ENCODE measurements at places on chromosomes 11 and 22.

DNA sequence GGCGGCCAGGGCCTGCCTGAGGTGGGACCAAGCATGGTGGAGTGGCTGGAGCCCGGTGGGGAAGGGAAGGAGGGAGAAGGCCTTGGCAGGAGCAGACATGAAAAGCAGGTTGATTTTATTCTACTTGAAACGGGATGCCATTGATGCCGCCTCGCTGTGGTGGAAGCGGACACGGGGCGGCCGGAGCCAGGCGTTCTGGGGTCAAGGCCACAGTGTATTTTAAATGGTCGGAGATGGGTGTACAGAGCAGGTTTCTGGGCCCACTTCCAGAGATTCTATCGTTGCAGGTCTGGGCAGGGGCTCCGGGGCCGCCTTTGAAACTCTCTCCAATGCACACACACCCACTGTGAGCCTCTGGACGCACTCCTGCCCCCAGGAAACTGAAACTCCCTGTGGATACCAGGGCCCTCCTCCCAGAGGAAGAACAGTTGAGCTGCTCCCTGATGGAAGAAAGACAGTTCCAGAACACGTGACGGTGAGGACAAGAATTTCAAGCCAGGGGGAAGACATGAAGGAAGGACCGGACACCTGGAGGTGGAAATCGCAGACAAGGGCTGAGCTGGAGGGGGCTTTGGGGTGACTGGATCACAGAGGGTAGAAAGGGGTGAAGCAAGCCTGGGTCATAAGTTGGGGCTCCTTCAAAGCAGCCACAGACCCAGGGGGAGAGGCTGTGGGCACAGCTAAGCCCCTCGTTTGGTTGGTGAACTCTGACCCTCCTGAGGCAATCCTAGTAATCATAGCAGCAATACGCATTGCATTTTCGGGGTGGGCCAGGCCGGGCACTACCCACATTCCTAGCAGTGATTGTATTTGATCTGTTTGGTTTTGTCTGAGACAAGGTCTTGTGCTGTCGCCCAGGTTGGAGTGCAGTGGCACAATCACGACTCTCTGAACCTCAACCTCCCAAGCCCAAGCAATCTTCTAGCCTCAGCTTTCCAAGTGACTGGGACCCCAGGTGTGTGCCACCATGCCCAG, 12.3 kb upstream of the LINC01488 start:
- DNase-seq, result no peak

- DNase-seq, result no peak
These were observed 42.5 kb downstream of the INSC start for GRCh38 chr11:15157181-15157580.

- DNase-seq, result no peak
These were observed 38.6 kb upstream of the PDE2A start for GRCh38 chr11:72712841-72713240.

GRCh38 chr22:19716041-19716828, 1.9 kb downstream of the SEPTIN5 start:
- no peak for DNase-seq

GRCh38 chr11:118914178-118914918, 11.4 kb downstream of the BCL9L start:
- no peak for DNase-seq
